NAMALWA (cell line): ENCODE measurements at places on chromosomes 16 and 17.

- DNase-seq, result no peak
These were observed 16.5 kb downstream of the CRISPLD2 start for GRCh38 chr16:84836234-84836647.

- no peak for DNase-seq
These were observed 57.9 kb downstream of the CMIP start for GRCh38 chr16:81502396-81503070.

GRCh38 chr16:27281243-27281642 lies 12.7 kb upstream of the NSMCE1 start:
- DNase-seq, result no peak

DNA sequence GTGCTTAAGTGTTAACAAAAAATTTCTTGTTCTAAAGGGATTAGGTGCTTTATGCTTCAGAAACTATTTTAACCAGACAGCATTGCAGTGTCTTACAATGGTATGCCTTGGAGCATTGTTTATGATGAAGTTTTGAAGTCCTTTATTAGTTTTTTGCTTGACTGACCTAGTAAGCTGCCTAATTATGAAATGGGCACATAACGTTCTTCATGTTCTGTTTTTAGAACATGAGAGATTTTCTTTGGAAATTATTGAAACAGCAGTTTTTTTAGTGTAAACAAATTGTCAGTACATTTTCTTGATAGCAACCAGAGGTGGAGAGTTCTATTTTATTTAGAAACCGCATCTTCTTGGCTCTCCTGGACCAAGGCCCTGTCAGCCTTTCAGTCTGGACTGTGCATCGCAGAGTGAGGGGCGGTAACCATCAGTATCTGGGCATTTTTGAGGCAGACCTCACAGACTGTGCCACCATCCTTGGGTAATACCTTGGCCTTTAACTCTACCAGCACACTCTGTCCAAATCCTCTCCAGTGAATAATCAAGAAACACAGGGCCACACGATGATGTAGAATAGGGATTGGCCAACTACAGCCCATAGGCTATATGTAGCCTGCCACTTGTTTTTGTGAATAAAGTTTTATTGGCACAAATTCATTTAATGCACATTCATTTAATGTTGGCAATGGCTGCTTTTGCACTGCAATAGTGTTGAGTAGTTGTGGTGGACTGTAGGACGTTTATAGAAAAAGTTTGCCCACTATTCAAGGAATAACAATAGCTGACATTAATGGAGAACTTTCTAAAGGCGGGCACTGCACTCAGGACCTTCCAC lies 81.1 kb downstream of the VPS35L start:
- no peak for DNase-seq
